ENCODE measurements at places on chromosomes 6 and 20. TPM values are rescaled to one million over a fixed set of nuclear protein-coding genes. Genes with fewer than 3 reads are reported as not detected.

GRCh38 chr6:15841937-15842726 is 179.3 kb upstream of the DTNBP1 start:
- H3K36me3 ChIP-seq = no peaks in the 10 kb centered on the region
- no peak overlapping the region for H3K27ac ChIP-seq
- H3K4me1 ChIP-seq = no peaks in the 10 kb centered on the region
- no peaks in the 10 kb centered on the region for H3K27me3 ChIP-seq
- DNase-seq = no peak

GRCh38 chr20:47295921-47296426 is 60.5 kb downstream of the ZMYND8 start:
- H3K36me3 ChIP-seq = no peaks in the 10 kb centered on the region
- no peaks in the 10 kb centered on the region for H3K4me1 ChIP-seq
- no peak overlapping the region for H3K4me3 ChIP-seq
- H3K27ac ChIP-seq = no peak overlapping the region
- DNase-seq = no peak
- H3K27me3 ChIP-seq = no peaks in the 10 kb centered on the region

DNA sequence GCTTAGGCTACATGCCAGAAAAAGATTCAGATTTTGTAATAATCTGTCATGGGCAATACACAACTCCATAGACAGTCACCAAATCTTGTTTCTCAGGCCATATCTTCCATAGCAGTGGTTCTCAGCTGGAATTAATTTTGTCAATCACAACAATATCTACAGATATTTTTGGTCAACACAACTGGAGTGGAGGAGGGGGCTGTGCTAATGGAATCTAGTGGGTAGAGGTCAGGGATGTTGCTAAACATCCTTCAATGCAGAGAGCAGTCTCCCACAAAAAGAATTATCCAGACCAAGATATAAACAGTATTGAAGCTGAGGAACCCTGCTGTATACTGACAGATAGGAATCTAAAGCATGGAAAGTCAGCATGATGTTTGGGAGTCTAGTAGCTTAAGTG is 174.6 kb downstream of the UBE3D start:
- H3K27me3 ChIP-seq = no peaks in the 10 kb centered on the region
- no peaks in the 10 kb centered on the region for H3K4me1 ChIP-seq
- no peak overlapping the region for H3K27ac ChIP-seq
- no peaks in the 10 kb centered on the region for H3K36me3 ChIP-seq

GRCh38 chr20:4267242-4267641 is 251.9 kb upstream of the RNF24 start:
- no peak overlapping the region for H3K27ac ChIP-seq
- no peaks in the 10 kb centered on the region for H3K27me3 ChIP-seq
- H3K36me3 ChIP-seq = no peaks in the 10 kb centered on the region
- no peak overlapping the region for H3K4me3 ChIP-seq

DNA sequence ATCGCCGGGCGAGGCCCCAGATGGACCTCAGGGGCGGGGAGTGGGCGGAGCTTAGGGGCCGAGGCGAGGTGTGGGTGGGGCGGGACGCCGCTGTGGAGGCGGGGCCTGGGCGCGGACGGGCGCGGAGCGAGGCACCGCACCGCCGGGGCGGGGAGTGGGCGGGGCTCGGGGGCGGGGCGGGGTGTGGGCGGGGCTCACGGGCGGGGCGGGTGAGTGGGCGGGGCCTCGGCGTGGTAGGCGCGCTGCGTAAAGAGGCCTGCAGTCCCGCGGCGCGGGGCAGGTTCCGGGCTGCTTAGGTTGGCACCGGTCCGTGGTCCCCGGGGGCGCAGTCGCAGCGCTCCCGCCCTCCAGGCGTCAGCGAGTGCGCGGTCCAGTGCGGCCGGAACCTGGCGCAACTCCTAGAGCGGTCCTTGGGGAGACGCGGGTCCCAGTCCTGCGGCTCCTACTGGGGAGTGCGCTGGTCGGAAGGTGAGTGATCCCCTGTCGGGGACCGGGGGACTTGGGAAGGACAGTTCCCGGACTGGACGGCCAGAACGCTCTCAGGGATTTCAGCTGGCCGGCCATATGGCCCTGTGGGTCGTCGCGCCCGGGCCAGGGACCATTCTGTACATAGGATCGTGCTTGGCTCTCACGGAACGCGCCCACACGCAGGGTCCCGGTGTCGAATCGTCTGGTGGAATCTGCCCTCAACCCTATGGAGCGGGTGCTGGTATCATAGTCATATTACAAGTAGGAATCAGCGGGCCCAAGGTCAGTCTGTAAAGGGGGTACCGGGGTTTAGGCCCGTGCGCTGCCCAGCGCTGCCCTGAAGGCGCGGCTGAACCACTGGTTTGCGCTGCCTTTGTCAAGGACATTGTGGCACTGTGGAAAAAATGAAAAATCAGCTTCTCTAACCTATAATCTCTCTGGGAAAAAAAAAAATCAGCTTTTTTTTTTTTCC is at the start of gene NQO2:
Gene NQO2, plus strand, starts transcription at position 277 of the 940 bp plus-strand sequence. CDS start 6,659 bp downstream, outside the sequence.
- peak within 1 kb of the TSS; percentile 95 for H3K27ac ChIP-seq
- no peaks in the 10 kb centered on the region for H3K27me3 ChIP-seq
- H3K4me3 ChIP-seq = peak within 1 kb of the TSS; percentile 88
- peaks cover 8% of the 10 kb centered on the region for H3K4me1 ChIP-seq

GRCh38 chr6:152150196-152150595 is 342.7 kb downstream of the ESR1 start:
- DNase-seq = no peak
- peaks cover 4% of the 10 kb centered on the region for H3K36me3 ChIP-seq
- H3K4me3 ChIP-seq = no peak overlapping the region
- H3K4me1 ChIP-seq = no peaks in the 10 kb centered on the region

DNA sequence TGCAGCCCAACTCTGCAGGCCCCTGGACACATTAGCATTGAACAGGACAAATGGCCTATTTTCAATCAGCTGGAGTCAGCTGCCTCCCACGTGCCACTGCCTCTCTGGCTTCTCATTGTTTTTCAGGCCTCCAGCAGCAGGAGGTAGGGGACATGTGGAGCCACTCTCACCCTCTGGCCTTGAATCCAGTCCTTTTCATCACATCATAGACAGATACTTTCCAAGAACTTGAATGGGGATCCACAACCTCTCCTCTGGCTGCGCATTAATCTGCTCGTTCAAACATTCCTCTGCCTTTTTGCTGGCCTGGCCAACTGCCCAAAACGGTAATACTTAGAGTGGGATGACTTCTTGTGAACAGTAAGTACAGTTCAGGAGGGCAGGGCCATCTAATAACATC is 592.3 kb downstream of the PKHD1 start:
- H3K4me3 ChIP-seq = no peak overlapping the region
- no peaks in the 10 kb centered on the region for H3K36me3 ChIP-seq
- DNase-seq = no peak
- H3K27ac ChIP-seq = no peak overlapping the region
- no peaks in the 10 kb centered on the region for H3K4me1 ChIP-seq
- no peaks in the 10 kb centered on the region for H3K27me3 ChIP-seq

- peaks cover 39% of the 10 kb centered on the region for H3K4me1 ChIP-seq
- H3K4me3 ChIP-seq = no peak overlapping the region
- DNase-seq = no peak
- no peak overlapping the region for H3K27ac ChIP-seq
- H3K27me3 ChIP-seq = no peaks in the 10 kb centered on the region
Observed at GRCh38 chr6:47306887-47307286, 2.8 kb downstream of the TNFRSF21 start.

- H3K36me3 ChIP-seq = no peaks in the 10 kb centered on the region
- no peaks in the 10 kb centered on the region for H3K27me3 ChIP-seq
- H3K4me3 ChIP-seq = no peak overlapping the region
- no peaks in the 10 kb centered on the region for H3K4me1 ChIP-seq
Observed at GRCh38 chr6:130713144-130713543, 114.1 kb upstream of the SMLR1 start.

DNA sequence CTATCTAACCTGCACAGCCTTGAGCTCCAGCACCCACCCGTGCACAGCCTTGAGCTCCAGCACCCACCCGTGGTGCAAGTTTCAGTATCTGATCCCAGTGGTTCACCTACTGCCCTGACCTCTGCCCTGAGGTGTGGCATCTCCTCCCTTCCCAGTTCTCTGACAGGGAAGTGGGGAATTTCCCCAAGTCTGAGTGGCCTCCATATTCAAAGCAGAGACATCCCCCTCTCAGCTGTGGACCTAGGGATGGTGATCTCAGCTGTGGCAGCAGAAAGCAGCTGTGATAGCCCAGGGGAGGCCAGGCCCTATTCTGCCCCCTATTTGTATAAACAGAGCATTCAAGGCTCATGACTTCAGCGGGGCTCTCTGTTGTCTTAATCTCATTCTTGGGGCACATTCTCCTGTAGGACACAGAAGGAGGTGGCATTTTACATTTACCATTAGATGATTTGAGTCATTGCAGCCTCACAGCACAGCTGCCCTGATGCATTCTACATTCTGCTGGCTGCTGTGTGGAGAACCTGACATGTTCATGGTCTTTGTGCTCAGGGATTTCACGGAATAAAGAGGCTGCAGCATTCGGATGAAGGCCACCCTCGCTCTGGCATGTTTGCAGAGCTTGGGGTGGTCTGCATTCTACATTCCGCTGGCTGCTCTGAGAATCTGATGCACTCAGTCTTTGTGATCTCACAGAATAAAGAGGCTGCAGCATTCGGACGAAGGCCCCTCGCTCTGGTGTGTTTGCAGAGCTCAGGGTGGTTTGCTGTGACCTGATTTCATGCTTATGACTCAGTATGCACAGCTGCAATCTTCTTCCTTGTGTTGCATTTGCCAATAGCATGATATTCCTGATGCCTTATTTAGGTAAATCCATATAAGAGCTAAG is 16.9 kb downstream of the GPR31 start:
- peak overlapping the region; percentile 84 for H3K27ac ChIP-seq
- no peak overlapping the region for H3K4me3 ChIP-seq
- peak; percentile 46 for DNase-seq
- H3K27me3 ChIP-seq = no peaks in the 10 kb centered on the region
- no peaks in the 10 kb centered on the region for H3K36me3 ChIP-seq

DNA sequence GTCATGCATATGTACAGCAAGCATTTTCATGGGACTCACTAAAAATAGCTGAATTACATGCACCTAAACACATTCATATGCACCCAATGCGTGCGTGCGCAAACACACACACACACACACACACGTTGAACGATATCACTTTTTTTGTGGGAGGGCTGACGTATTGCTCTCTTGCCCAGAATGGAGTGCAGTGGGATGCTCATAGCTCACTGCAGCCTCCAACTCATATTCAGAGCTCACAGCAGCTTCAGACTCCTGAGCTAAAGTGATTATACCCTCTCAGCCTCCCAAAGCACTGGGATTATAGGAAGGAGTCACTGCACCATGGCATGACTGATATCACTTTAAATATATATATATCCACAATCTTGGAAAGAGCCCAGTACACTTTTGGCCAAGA is 620.4 kb upstream of the MANEA start:
- no peak overlapping the region for H3K4me3 ChIP-seq
- H3K27me3 ChIP-seq = no peaks in the 10 kb centered on the region
- H3K36me3 ChIP-seq = no peaks in the 10 kb centered on the region
- H3K27ac ChIP-seq = no peak overlapping the region

DNA sequence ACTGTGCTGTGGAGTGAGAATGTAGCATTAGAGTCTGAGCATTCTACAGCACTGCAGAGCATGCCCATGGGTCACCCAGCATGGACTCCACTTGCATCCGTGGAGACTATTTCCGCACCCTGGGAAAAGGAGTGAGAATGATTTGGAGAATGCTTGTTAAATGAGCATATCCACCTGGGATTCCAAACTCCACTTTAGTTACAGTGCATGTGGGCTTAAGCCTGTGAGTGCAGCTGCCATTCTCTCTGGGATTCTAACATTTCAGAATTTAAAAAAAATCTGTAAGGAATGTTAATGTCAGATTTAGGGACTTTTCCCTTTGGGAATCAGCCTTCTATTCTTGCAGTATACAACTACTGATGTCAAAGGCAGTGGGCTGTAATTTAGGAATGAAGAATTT is 33.4 kb downstream of the KIF25 start:
- H3K4me1 ChIP-seq = peaks cover 15% of the 10 kb centered on the region
- H3K27me3 ChIP-seq = no peaks in the 10 kb centered on the region
- H3K27ac ChIP-seq = peak overlapping the region; percentile 42
- H3K36me3 ChIP-seq = no peaks in the 10 kb centered on the region
- H3K4me3 ChIP-seq = no peak overlapping the region

DNA sequence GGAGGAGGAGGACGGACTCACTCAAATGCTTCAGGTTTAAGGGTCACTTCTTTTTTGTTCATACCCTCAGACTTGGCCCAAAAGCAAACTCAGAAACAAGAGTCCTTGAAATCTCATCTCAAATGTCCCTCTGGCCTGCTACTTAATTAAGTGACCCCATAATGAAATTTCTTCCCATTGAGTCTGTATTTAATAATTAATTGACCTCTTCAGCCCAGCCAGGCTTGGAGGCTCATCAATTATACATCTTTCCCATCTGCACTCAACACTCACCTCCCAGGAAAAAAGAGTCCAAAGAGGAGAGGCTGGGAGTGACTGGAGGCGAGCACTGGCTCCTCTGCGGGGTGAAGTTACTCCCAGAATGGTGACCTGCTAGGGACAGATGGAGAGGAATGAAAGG is 90.5 kb upstream of the EYA2 start:
- no peaks in the 10 kb centered on the region for H3K27me3 ChIP-seq
- no peak overlapping the region for H3K27ac ChIP-seq
- H3K36me3 ChIP-seq = no peaks in the 10 kb centered on the region
- H3K4me3 ChIP-seq = no peak overlapping the region
- peaks cover 4% of the 10 kb centered on the region for H3K4me1 ChIP-seq

DNA sequence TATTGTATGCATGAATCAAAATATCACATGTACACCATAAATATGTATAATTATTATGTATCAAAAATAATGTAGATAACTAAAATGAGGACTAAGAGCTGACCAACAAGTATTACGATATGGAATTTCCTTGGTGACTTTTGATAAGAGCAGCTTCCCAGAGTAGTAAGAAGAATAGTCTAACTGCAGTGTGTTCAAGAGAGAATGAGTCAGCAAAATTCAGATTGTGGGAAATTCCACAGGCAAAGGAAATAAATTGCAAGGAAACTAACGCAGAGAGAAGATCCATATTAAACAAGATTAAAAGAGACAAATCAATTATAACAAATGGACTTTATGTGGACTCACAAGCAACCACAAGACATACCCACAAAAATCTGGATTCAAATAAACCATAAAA is 26.4 kb downstream of the FRK start:
- H3K4me3 ChIP-seq = no peak overlapping the region
- H3K4me1 ChIP-seq = peaks cover 21% of the 10 kb centered on the region
- no peaks in the 10 kb centered on the region for H3K27me3 ChIP-seq
- no peak overlapping the region for H3K27ac ChIP-seq
- DNase-seq = no peak

- no peaks in the 10 kb centered on the region for H3K36me3 ChIP-seq
- DNase-seq = no peak
- H3K27ac ChIP-seq = no peak overlapping the region
- H3K4me3 ChIP-seq = no peak overlapping the region
- no peaks in the 10 kb centered on the region for H3K27me3 ChIP-seq
- H3K4me1 ChIP-seq = no peaks in the 10 kb centered on the region
Observed at GRCh38 chr6:54151861-54152260, 40.6 kb downstream of the MLIP start.

The GPR6 gene
- total RNA-seq = not detected

The PLAGL2 gene
- 41.1 TPM for total RNA-seq

The CYP21A2 gene
- 0.12 TPM for total RNA-seq

The RAET1L gene
- not detected for total RNA-seq

The CD93 gene
- total RNA-seq = 4.1 TPM
